ENCODE measurements at places on chromosomes 11 and 22. TPM values are rescaled to one million over a fixed set of nuclear protein-coding genes. Genes with fewer than 3 reads are reported as not detected.

Gene PTPRCAP
- 0.57 TPM for polyA plus RNA-seq

Gene SCGB1A1
- 1.5 TPM for polyA plus RNA-seq

DNA sequence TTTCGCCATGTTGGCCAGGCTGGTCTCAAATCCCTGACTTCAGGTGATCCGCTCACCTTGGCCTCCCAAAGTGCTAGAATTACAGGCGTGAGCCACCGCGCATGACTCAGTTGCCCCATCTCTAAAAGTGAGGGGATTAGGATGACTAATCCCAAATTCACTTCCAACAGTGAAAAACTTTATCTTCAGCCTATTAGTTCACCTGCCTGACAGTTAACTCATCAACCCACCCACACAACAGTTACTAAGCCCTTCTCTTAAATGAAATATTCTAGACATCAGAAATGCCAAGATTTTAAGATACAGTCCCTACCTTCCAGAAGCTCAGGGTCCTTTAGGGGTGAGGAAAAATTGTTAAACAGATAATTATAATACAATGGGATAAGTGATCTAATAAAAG, 2.0 kb upstream of the ANKRD42 start:
- DNase-seq: no peak

- no peak for DNase-seq
These were observed 353.4 kb downstream of the TENM4 start for GRCh38 chr11:79087238-79087960.

- DNase-seq: no peak
These were observed 116.8 kb downstream of the MED15 start for GRCh38 chr22:20624161-20624616.

- peak; percentile 34 for DNase-seq
These were observed 17.5 kb downstream of the FGF3 start for GRCh38 chr11:69801513-69802335.

DNA sequence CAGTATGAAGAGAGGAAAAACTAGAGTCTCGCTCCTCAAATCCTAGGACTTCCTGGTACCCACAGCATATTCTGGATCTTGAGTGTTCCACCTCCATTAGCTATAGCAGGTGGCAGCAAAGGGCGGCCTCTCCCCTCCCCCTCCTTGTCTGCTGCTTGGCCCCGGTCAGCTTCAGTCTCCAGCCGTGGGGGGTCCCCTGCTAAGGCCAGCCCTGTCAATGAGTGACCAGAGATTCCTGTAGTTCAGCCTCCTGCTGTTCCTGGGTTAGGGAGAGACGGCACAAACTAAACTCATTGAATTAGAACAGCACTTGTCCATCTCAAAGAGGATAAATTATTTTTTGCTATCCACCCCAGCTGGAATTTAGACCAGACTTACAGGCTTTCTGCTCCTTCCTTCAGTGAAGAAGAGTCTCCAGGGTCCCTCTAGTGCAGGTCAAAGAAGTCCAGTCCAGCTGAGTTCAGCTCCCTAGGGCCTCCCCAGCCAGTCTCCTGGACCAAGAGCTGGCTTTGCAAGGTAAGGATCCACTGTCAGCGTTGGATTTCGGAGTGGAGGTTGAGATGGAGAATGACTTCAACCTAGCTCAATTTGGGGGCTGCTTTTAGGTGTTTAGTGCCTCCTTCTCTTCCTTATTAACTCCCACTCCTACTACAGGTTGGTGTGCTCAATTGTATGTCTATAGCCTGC, 1.1 kb upstream of the PHLDB1 start:
- peak; percentile 55 for DNase-seq

DNA sequence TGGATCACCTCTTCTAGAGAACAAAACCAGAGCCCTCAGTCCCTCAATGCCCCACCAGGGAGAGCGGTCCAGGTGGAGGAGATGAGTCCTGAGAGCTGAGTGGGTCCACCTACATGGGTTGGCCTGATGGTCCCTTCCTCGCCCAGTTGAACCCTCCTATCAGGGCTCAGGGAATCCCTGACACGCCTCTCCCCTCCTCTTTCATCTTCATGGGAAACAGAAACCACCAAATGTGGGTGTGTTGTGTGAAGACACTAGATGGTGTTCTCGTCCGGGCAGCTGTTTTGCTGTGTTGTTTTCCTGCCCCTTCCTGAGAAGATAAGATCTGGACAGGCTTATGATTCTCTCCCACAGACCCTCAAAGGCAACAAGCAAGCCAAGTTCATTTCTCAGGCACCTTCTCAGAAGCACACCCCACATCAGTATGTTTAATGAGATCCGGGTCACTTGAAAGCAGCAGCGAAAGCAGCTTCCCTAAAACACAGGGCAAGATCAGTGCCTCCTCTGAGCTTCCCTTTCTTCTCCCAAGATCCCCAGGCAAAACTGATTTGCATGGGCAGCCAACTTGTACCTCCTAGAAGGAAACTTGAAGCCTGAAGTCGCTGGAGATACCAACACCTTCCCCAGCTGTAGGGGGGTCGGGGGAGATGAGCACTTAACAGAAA, 35.3 kb upstream of the POU2AF1 start:
- DNase-seq: no peak

- no peak for DNase-seq
These were observed 279.3 kb upstream of the B3GAT1 start for GRCh38 chr11:134691295-134691873.

GRCh38 chr11:111298413-111299100, at the start of gene POU2AF3:
Gene POU2AF3, plus strand, starts transcription at chr11:111298546. Its CDS starts 36 bp downstream, at chr11:111298582.
- DNase-seq: no peak

DNA sequence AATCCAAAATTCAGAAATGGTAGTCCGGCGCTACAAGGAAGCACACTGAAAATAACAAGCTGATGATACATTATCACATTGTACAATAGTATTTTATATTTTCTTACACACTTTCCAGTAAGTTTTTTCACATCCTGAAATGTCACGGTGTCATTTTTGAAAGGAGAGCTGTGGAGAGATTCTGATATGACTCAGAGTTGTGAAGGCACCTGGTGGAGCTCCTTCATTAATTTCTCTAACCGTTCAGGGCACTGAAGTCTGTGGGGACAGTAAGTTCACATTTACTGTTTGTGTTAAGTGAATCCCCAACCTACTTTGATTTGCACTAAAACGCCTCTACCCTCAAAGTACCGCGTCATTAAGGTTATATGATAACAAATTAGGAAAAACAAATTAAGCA, 13.3 kb downstream of the LDHAL6A start:
- no peak for DNase-seq

DNA sequence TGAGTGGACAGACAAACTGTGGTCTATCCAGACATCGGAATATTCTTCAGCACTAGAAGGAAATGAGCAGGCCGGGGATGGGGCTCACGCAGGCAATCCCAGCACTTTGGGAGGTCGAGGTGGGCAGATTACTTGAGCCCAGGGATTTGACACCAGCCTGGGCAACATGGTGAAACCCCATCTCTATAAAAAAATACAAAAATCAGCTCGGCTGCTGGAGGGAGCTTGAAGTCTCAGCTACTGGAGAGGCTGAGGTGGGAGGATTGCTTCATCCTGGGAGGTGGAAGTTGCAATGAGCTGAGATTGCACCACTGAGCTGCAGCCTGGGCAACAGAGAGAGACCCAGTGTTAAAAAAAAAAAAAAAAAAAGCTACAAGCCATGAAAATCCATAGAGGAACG, 8.0 kb upstream of the CTSD start:
- DNase-seq: peak; percentile 41

DNA sequence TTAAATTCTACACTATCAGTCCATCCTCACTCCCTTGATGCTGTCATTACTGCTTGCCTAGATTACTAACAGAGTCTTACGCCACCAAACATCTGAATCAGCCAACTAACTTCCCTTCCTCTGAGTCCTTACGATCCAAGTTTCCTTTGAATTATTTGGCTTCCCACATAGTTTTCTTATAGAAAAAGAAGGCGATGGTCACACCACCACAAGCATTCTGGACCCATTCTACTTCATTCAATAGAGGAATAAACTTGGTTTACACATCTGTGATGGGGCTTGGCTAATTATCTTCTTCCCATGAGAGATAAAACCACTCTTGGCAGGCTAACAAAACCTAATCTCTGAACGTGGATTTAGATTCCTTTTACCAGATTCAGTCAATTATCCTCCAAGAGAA, 35.0 kb downstream of the INTS4 start:
- no peak for DNase-seq

DNA sequence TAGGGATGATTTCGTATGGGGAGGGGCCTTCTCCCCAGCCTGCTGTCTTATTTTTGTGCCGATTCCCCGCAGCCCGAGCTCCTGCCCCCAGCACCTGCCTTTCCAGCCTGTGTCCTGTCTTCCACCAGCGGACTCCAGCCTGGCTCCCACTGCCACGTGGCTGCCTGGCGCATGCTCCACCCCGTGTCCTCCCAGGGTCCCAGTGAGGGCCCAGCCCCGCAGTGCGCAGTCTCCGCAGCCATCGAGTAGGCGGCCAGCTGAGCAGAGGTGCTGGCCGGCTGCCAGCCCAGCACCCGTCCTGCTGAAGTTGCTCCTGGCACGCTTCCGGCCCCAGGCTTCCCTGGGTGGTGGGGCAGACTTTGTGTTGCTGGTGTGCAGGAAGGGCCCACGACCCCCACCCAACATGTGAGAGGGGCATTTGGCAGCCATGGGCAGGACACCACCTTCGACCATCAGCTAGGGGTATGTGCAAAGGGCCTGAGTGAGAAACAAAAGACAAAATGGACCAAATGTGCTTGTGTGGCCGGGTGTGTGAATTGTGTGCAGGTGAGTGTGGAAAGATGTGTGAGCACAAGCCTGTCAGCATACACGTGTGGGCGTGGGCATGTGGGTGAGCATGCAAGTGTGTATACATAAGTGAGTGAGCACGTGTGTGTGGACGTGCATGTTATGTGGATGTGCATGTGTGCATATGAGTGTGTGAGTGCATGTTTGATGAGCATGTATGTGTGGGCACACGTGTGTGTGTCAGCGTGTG, 55.9 kb downstream of the RTN4R start:
- no peak for DNase-seq

DNA sequence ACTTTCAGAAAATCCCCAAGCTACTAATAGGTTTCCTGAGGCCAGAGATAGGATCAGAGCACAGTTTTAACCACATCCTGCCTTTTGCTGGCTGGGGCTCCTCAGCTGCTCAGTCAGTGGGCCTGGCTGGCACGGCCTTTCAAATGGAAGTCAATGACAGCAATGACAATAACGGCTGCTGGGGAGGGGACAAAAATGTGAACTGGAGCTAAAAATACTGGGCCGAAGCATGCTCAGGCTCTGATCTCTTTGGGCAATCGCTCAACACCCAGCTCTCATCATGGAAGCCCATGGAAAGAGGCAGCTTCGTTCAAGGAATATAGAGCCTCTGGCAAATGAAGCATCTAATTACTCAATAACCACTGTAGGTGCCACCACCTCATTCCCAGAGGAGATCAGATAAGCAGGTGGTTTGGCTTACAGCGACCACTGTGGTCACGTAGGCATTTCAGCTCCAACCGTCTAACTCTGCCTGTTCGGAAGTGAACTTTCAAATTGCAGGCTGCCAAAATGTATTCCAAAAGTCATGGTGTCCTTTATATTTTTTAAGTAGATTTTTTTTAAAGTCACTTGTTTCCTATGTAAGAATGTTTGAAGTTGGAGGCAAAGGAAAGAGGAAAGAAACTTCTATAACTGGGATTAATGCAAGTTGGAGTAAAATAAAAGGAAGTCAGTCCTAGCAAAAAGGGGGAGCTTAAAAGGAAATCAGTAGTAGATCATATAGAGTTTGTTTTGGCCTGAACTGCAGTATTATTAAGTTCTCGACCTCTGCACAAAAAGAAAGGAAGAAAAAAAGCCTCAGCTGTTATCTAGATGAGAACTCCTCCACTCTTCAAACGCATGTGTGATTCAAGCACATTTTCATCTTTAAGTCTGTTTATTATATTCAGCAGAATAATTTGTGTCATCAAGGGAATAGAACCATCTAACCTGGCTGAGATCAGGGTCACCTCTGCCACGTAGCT, 14.1 kb downstream of the WT1 start:
- no peak for DNase-seq

GRCh38 chr22:43230971-43231723, 44.2 kb upstream of the TTLL12 start:
- peak; percentile 67 for DNase-seq

DNA sequence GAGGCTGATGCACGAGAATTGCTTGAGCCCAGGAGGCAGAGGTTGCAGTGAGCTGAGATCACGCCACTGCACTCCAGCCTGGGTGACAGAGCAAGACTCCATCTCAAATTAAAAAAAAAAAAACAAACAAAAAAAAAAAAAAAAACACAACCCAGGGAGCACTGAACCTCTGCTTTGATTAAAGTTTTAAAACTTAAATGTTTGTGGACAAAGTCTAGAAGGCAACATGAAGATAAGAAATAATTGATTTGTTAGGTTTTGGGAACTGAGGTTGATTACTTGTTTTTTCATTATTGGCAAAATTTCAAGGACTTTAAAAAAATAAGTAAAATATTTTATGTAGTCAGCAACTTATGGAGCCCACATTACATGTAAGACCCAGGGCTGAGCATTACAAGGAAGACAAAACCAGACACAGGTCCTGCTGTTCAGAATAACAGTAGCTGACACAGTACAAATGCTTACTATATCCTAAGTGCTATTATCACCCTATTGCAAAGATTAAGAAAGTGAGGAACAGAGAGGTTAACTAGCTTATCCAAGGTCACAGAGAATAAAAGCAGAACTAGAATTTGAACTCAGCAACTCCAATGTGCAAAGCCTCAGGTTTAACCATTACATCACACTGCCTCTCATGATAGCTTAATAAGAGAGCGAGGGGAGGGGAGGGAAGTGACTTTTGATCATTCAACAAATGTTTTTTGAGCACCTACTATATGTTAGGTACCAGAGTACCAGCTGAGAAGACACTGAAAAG, 2.3 kb upstream of the CRY2 start:
- no peak for DNase-seq

DNA sequence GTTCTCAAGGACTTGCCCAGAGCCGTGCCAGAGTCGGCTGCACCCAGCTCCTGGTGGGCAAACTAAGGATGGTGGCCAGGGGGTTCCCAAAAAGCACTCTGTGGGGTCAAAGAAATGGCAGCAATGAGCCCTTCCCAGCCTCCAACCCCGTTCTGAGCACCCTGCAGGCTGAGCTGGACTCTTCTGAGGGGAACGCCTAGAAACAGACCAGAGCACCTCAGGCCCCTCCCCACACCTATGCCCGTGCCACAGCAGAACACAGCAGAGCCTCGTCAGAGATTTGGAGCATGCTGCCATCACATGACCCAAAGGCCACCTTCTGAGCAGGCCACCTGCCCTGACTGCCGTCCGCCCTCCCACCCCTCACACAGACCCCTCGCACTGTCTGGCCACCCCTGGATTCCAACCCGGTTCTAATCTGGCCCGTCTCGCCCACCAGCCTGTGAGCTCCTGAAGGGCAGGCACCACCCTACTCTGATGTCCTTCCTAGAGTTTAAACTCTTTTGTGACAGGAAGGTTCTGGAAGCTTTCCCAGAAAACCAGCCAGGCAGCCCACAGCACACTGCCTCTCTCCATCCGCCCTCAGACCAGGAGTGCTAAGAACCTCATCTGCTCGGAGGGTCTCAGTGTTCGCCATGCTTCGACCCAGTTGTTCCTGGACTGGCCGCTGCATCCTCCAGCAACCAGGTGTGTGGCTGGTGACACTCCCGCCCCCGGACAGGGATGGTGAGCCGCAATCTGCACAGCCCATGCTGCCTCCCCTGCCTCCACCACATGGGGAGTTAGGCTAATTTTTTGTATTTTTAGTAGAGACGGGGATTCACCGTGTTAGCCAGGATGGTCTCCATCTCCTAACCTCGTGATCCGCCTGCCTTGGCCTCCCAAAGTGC, 97.6 kb downstream of the CELSR1 start:
- no peak for DNase-seq

GRCh38 chr11:75303544-75304224, 47.8 kb downstream of the ARRB1 start:
- no peak for DNase-seq

All from adrenal gland (tissue), 19 donors.